ENCODE measurements at places on chromosomes 7 and 10. TPM values are rescaled to one million over a fixed set of nuclear protein-coding genes. Genes with fewer than 3 reads are reported as not detected.
A peak's percentile ranks its signal among the peaks of the same experiment; 100 is the strongest.

GRCh38 chr7:30549931-30550493, 44.7 kb upstream of the GARS1 start:
- H3K27ac ChIP-seq, result no peak overlapping the region
- H3K36me3 ChIP-seq, result no peaks in the 10 kb centered on the region
- no peak for DNase-seq
- H3K27me3 ChIP-seq, result no peaks in the 10 kb centered on the region

DNA sequence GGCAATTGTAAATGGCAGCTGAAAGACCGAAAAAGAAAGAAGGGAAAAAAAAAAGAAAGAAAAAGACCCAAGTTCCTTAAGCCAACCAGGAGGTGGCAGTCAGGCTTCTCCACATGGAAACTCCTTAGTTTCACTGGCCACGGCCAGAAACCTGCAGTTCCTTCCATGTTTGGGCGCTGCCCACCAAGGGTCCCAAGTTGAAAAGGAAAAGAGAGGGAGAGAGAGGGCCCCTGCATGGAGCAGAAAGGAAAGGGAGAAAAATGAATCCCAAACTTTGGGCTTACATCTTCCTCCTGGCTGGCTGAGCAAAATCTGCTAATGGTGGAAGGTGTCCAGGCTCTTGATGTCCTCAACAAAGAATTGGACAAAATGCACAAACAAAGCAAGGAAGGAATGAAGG, 31.8 kb upstream of the ABCA13 start:
- H3K27ac ChIP-seq, result no peak overlapping the region
- no peaks in the 10 kb centered on the region for H3K36me3 ChIP-seq

- H3K27me3 ChIP-seq, result no peaks in the 10 kb centered on the region
- no peak overlapping the region for H3K27ac ChIP-seq
- H3K36me3 ChIP-seq, result peaks cover 7% of the 10 kb centered on the region
Observed at GRCh38 chr7:22288202-22288601, 68.8 kb downstream of the RAPGEF5 start.

GRCh38 chr7:106915873-106916272, 50.8 kb downstream of the PIK3CG start:
- no peaks in the 10 kb centered on the region for H3K27me3 ChIP-seq
- no peak for DNase-seq
- no peaks in the 10 kb centered on the region for H3K36me3 ChIP-seq
- no peaks in the 10 kb centered on the region for H3K4me1 ChIP-seq

Gene HOXA11
- total RNA-seq, result not detected

GRCh38 chr7:149005427-149006344, 22.6 kb downstream of the PDIA4 start:
- H3K4me1 ChIP-seq, result no peaks in the 10 kb centered on the region
- no peaks in the 10 kb centered on the region for H3K36me3 ChIP-seq
- H3K27ac ChIP-seq, result no peak overlapping the region
- peak; percentile 94 for DNase-seq
- H3K27me3 ChIP-seq, result no peaks in the 10 kb centered on the region

GRCh38 chr10:132408823-132409666, 12.0 kb downstream of the PWWP2B start:
- H3K36me3 ChIP-seq, result no peaks in the 10 kb centered on the region
- H3K4me1 ChIP-seq, result peaks cover 53% of the 10 kb centered on the region
- no peaks in the 10 kb centered on the region for H3K27me3 ChIP-seq

DNA sequence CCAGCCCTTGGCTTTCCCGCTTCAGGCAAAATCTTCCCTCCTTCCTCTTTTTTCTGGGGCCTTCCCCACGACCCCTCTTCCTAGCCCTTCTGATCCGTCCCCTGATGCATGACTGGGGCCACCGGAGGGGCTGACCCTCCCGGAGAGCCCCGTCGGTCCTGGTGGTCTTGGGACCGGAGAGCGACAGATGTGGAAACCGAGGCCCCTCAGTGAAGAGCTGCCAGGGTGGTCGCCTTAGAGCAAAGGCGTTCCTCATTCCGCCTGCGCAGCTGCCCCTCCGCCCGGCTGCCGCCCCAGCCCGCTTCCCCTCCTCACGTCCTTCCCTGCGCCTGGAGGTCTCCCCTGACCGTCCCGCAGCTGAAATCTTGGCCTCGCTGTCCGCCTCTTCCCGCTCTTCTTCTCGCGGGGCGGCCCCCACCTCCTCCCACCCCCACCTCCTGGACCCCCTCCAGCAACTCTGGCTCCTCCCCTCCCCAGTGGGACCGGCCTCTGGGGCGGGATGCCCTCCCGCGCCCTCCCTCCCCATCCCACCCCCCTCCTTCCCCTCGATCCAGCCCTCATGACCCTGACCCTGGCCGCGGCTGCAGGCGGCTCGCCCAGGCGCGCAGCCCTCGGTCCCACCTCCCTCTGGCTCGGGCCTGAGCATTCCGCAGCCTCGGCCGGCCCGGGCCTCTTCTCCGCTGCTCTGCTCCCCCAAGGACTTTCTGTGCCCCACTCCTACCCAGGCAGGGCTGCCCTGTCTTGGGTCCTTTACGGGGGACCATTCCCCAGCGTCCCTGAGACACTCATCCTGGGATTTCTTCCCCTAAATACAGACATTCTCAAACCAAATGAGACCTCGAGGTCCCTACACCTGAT, at the start of gene RARRES2:
TSS of gene RARRES2 (minus strand) at position 367 of the 858 bp plus-strand sequence. CDS start 1,020 bp downstream, outside the sequence.
- peak within 1 kb of the TSS; percentile 69 for H3K27ac ChIP-seq

Gene UCMA
- not detected for total RNA-seq

- no peaks in the 10 kb centered on the region for H3K4me1 ChIP-seq
- H3K4me3 ChIP-seq, result no peak overlapping the region
- H3K27me3 ChIP-seq, result no peaks in the 10 kb centered on the region
- H3K36me3 ChIP-seq, result peaks cover 72% of the 10 kb centered on the region
- DNase-seq, result no peak
Observed at GRCh38 chr7:155710031-155710430, 65.6 kb downstream of the RBM33 start.

GRCh38 chr10:80015911-80016830, 62.3 kb upstream of the TMEM254 start:
- no peak overlapping the region for H3K27ac ChIP-seq
- no peak overlapping the region for H3K4me3 ChIP-seq
- H3K27me3 ChIP-seq, result no peaks in the 10 kb centered on the region
- H3K4me1 ChIP-seq, result no peaks in the 10 kb centered on the region

- H3K27me3 ChIP-seq, result no peaks in the 10 kb centered on the region
- H3K4me1 ChIP-seq, result no peaks in the 10 kb centered on the region
- DNase-seq, result no peak
Observed at GRCh38 chr7:55210176-55210575, 155.0 kb upstream of the LANCL2 start.

- no peak for DNase-seq
- H3K27me3 ChIP-seq, result no peaks in the 10 kb centered on the region
- H3K4me3 ChIP-seq, result no peak overlapping the region
- no peaks in the 10 kb centered on the region for H3K4me1 ChIP-seq
- H3K27ac ChIP-seq, result no peak overlapping the region
- H3K36me3 ChIP-seq, result no peaks in the 10 kb centered on the region
Observed at GRCh38 chr7:93620057-93620456, 45.5 kb upstream of the CALCR start.

Gene AGBL3
- 5.0 TPM for total RNA-seq
